NCI-H446 (cell line): ENCODE measurements at places on chromosomes 16 and 17.

- no peak for DNase-seq
Measured at GRCh38 chr17:34366010-34366409, 3.0 kb upstream of the CCL1 start.

DNA sequence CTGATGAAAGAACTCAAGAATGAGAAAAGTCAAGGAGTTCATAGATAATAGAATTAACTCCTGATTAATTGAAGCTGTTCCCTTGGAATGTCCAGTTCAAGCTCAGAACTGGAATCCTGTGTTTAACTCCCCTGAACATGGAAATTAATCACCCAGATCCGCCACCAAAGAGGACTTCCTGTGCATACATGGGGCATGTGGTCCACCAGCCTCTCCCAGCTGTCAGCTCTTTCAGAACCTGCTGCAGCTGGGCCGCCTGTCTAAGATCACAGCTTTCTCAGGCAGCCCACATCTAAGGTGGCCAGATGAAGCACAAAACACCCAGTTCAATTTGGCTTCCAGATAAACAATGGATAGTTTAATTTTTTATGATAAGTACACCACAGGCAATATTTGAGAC is 203.7 kb upstream of the COX10 start:
- DNase-seq = no peak

DNA sequence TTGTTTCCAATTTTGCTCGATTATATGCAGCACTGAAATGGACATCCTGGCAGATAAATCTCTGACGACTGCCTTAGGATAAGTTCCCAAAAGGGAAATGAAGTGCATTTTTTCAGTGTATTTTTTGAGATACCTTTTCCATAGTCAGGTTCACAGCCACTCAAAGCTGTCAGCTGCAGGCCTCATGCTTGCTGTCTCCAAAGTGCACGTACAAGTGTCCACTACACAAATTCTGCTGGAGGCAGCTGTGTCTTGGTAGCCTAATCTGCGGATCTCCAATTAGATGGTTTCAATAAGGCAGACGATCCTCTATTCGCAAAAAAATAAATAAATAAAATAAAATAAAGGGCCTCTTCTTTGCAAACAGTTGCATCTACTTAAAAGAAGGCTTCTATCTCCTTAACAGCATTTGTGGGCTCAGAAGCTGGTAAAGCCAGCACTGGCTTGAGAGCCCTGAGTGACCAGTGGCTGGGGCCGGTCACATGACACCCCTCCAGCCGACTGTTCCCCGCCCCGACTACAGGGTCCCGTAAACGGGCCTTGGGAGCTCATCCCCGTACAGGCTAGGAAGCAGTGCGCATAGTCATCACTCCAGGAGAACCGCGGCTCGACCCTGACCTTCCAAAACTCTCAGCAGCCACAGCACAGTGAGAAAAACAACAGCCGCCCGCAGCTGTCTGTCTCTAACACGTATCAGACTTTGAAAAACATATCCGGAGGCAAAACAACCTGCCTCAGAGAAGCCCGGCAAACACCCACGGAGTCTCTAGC is 18.8 kb downstream of the RPH3AL start:
- DNase-seq = no peak

DNA sequence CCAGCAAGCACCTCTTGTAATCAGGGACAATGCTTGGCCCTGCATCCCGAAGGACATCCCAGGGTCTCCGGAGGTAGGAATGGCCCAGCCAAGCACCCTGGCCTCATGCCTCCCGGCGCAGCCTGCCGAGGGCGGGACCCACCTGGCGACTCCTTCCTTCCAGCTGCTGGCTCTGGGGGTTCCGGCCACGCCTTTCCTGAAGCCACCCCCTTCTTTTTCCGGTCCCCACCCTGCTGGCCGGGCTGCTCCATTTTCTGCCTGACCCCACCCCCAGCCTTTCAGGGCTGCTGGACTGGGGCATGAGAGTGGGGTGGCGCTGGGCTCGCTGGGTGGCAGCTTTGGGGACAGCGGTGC is 22.5 kb upstream of the CIBAR2 start:
- DNase-seq = no peak

DNA sequence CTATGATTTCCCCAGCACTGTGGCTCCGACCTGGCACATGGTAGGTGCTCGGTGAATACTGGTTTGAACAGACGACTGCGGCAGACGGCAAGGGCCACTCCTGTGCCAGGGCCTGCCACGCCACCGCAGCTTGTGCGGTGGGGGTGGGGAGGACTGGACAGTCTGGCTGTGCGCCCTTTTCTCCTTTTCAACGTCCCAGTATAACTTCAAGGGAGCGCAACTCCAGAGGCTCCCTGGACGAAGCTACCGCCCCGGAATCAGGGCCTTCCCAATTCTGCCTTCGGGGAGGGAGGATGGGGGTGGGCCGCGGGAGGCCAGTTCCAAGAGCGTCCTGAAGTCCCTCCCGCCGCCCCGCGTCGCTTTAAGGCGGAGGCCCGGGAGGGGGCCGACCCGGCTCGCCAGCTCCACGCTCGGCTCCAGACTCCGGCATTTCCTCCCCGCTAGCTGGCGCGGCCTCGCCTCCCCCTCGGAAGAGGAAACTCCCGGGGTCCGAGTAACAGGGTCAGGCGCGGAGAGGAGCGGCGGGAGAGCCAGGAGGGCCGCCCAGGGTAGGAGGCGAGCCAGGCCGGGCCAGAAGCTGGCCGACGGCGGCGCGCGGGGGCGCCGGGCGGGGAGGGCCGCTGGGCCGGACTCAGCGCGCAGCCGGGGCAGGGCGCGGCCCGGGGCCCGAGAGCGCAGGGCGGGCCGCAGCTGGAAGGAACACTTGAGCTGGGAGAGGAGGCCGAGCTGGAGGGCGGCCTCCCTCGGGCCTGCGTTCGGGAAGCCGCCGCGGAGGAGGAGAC is at the start of gene ITPRIPL2:
Gene ITPRIPL2, plus strand, starts transcription at position 388 of the 782 bp plus-strand sequence. CDS start 498 bp downstream, outside the sequence.
- no peak for DNase-seq
